CD8-positive, alpha-beta T cell (primary cell): ENCODE measurements at places on chromosomes 4 and X. TPM values are rescaled to one million over a fixed set of nuclear protein-coding genes. Genes with fewer than 3 reads are reported as not detected.

Gene FGA
- total RNA-seq = not detected

Gene CCDC110
- 0.57 TPM for total RNA-seq

Gene MAGEA2B
- not detected for total RNA-seq

Gene CLTRN
- total RNA-seq = not detected

Gene CLOCK
- total RNA-seq = 4.3 TPM

Gene VCX3A
- not detected for total RNA-seq

Gene ZNF141
- total RNA-seq = 19.9 TPM

Gene RTL3
- total RNA-seq = not detected

Gene PLK4
- 4.5 TPM for total RNA-seq

Gene PRAF2
- total RNA-seq = 17.5 TPM

Gene SMAD1
- total RNA-seq = not detected

GRCh38 chr4:19945501-19945900, 306.2 kb upstream of the SLIT2 start:
- DNase-seq = no peak

DNA sequence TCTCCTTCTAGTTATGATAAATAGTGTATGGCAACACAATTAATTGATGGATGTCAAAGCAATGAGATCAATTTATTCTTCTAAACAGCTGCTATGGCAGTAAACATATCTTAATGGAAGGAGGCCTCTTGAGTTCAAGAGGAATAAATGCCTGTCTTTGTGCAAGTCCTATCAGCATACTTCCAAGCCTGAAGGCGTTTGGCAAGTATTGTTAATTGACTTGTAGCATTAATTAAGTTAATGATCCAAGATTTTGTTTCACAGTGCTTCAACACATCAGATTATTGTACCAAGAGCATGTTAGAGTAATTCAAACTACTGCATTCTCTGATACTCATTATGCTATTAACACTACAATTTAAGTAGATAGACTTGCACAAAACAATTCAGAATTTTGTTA, 144.8 kb downstream of the FAT4 start:
- no peak for DNase-seq

DNA sequence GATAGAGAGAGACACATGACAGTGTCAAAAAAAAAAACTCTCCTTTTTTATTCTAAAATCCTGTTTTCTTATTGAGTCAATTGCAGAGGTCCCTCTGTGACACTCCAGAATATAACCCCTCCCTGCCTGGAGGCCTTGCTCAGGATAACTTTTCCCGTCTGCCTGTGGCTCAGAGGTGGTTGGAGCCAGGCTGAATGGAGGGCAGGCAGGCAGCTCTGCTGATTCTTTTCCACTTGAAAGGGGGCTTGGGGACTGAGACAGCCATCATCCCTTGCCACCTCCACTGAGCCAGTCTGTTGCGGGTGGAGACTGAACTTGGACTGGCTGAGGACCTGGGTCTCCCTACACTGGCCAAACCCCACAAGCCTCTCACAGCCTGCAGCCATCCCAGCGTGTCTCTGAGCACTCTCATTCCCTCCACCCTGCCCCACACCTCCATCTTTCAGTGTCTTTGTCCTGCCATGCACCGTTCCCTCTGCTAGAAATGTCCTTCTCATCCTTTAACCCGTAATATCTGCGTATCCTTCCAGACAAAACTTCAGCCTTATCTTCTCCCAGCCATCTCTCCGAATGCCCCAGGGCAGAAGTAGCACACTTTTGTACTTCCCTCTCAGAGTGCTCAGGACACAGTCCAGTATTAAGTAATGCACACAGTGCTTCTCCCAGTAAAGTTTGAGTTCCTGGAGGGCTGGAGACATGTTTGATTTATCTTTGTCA, 139.9 kb downstream of the CHIC2 start:
- DNase-seq = no peak

GRCh38 chr4:157363360-157363759, 142.8 kb downstream of the GRIA2 start:
- DNase-seq = no peak

DNA sequence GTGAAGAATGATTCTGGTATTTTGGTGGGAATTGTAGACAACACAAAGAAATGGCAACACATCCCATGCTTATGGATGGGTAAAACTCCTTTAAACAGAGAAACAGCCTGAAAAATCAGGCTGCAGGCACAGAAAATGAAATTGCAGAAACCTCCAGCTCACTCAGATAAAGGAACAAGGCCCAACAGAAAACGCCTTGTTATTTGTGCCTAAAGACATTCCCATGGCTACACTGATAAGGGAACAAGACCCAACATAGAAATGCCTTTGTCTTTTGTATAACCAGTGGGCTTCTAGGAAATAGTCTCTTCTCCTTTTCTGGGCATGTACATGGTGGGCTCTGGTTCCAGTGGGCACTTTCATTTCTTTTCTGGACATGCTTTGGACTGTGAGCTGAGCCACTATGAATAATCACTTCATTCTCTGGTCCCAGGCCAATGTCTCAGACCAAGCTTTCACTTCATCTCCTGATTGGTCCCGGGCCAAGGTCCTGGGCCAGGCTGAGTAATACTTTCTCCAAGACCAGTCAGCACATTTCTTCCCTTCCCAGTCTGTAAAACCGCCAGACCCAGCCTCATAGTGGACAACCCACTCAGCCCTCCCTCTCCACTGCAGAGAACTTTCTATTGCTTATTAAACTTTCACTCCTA, 160.5 kb downstream of the TBX22 start:
- DNase-seq = no peak

DNA sequence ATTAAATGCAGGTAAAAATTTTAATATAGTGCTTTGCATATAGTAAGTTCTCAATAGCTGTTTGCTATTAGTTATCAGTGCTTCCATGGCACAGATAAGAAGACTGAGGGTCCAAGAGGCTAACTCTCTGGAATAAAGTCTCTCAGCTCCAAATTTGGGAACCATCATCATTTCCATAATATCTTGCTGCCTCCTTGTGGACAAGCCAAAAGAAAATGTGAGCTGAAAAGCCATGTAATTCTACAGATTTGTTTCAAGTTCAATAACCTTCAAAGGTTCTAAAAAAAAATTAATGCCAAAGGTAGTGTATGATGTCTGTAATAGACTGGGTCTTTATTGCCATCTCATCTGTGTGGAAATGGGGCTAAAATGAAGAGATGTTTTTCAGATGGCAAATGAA, 136.9 kb upstream of the VCX start:
- no peak for DNase-seq

DNA sequence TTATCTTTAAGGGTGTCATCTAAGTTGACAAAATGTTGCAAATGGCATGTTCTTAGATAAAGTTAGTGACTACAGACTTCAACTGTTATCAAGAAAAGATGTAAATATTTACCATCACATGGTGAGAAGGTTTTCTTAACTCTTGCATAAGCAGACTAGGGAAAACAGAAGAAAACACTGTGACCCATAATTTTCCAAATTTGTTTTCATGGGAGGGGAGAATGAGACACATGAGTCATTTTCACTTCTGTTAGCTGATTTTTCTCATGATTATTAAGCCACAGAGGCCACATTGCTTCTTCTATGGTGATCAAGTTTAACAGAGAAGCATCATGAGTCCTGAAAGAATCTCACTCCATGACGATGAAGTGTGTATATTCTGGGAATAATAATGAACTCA, 30.2 kb upstream of the SYTL5 start:
- no peak for DNase-seq

DNA sequence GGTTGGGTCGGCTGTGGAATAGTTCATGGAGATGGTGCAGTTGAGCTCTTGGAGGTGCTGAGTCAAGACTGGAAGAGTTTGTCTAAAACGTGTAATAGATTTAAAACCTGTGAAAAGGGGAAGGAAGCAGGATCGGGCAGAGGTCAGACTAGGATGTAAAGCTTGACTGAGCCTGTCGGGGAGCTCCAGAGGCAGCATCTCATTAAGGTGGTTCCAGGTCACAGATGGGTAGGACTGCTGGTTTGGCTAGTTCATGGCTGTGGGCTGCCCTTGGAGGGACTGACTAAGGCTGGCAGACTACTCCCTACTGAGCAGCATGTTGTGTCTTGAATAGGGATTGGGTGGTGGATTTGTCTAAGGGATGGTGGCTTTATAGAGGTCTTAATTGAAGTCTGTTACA, 28.4 kb upstream of the WDR1 start:
- DNase-seq = no peak

DNA sequence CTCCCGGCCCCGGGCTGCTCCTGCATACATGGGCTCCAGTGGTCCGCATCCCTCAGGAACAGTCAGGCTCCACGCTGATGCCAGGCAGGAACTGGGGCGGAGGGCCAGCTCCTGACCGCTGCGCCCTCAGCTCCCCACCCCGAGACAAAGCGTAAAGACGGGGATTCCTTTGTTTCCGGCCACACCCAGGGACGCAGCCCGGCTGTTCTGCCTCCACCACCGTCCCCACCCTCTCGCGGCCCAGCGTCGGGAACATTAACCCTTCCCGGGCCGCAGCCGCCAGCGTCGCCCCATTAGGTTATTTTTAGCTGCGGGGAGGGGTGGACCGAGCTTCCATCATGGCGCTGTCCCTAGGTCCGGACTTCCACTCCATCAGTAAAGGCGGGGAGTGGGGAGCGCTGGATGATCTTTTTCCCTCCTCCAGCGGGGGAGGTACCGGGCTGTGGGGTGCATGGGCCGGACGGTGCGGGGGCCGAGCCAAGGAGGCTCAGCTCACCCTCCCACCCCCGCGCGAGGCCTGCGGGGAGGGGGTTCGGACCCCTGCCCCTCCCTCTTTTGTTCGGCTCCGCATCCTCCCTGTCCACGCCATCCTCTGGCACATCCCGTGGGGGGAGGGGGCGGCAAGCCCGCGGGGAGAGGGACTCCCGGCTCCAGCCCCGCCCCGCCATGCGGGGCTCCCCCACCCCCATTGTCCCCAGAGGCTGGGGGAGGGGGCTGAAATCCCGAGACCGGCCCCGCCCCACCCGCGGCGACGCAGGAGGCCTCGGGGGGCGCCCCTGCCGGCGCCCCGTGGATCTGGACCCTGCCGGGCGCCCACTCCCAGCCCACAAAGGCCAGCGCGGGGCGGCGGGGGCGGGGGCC, 5.3 kb downstream of the CRMP1 start:
- no peak for DNase-seq

DNA sequence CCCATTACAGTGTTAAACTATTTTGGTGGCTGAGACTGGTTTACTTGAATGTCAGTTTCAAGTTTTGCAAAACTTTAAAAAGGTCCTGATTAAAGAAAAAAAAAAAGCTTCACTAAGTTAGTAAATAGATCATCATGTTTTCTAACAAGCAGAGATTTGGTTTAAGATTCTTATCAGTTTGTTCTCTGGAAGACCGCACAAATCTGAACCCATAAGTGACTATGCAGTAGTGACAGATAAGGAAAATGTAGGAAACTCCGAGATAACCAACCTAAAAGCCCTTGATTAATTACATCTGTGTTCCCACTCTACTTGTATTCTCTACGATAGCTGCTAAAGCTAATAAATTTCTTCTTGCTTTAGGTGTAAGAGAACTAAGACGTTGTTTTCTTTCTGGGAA, 1799.8 kb upstream of the ADGRL3 start:
- no peak for DNase-seq

DNA sequence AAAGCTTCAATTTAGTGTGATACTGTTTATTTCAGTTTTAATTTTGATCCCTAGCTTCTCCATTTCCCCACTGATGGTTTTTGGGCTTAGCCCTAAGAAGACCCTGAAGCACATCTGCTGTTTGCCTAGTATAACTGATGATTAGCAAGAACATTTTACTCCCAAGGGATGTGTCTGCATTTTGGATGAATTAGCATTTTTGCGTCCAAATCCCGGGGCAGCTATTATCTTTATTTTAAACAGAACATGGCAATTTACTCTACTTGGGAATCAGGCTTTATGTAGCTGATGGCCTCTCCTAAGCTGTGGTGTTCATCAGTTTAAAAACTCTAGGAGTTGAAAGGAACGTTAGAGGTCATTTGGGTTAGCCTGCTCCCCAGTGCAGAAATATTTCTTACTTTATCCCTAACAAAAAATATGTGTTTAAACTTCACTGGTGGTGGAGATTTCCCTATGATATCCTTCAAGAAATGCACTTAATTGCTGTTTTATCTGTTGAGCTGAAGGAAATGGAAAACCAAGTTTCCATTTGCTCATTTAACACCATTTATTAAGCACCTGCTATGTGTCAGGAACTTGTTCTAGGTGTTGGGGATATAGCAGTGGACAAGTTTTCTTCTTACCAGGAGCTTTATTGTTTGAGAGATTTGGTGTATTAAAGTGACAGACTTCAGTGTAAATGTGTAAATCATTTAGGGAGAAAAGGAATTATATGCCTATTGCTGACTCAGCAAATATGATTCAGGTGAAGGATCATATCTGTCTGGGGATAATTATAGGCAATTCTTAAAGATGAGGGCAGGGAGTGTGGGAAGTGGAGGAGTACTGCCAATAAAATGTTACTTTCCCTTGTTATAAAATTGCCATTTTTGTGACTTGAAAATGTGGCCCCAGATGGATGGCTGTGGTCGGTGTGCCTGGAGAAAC, 3.4 kb downstream of the SEPTIN11 start:
- no peak for DNase-seq

- DNase-seq = no peak
These were observed 228.7 kb upstream of the ANKRD50 start for GRCh38 chr4:124941267-124941666.

DNA sequence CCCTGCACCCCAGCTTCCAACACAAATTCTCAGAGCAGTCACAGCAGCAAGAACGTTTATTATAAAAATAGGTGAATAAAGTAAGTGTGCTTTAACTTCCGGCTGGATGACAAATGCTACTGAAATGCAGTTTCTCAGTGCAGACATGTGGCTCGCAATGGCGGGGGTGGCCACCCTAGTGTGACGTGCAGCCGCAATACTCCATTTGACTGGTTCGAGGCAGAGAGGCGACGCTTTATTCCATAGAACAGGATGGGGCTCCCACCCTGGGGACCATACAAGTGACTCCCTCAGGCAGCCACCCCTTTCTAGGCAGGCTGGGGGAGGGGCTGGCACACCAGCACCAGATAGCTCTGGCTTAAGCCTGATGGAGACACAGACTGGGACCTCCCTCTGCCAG, 14.5 kb downstream of the TNIP2 start:
- no peak for DNase-seq

DNA sequence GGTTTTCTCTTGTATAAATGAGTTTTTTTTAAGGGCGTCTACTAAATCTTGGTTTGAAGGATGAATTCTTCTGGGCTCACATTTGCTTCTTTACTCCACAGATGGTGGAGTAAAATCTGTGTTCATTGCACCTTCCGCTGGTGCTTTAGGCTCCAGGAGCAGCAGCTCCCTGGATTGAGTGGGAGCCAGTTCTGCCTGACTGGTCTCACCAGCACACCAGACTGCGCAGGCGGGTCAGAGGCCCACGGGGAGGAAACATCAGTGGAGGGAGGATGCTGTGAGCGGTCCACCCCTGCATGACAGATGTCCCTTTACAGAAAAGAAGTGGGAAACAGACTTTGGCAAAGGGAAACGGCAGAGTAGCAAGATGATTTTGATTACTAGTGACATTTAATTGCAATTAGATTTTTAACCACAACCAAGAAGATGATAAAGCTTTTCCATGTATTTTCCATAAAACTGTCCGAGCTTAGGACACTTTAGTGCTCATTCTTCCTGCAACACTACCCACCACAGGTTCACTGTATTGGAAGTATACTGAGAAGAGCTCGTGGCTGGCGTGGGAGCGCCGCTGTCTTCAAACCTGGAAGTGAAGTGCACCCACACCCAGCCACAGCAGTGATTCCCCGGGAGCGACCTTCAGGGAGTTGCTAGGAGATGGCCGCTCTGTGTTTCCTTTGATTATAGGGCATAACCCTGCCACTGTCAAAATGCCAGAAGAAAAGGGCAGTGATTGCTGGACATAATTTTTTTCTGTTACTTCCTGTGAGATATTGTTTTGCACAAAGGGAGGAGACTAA, 95.2 kb downstream of the SORBS2 start:
- no peak for DNase-seq
